ENCODE measurements at places on chromosomes 4 and X.

DNA sequence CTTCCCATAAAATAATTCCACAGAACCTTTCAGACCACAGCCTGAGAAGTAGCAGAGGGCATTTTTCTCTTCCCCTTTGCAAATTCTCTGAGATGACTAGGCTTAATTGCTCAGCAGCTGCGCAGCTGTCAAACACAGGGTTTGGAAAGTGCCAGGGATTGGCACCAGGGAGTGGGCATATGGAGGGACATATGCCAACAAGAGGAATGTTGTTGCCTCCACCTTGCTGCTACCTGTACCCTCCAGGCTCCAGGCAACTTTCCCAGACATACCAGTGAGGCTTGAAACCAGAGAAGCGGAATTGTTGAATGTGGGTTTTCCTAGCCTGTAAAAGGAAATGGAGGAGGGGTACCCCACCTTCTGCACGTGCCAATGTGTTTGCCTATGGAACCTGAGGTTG, 256.2 kb upstream of the GPR101 start:
- DNase-seq: no peak

GRCh38 chrX:20263474-20263873, 3.2 kb downstream of the RPS6KA3 start:
- no peak for DNase-seq

- DNase-seq: no peak
Measured at GRCh38 chr4:92270908-92271307, 32.9 kb upstream of the GRID2 start.

- no peak for DNase-seq
Measured at GRCh38 chr4:6806924-6807626, 24.5 kb downstream of the KIAA0232 start.

DNA sequence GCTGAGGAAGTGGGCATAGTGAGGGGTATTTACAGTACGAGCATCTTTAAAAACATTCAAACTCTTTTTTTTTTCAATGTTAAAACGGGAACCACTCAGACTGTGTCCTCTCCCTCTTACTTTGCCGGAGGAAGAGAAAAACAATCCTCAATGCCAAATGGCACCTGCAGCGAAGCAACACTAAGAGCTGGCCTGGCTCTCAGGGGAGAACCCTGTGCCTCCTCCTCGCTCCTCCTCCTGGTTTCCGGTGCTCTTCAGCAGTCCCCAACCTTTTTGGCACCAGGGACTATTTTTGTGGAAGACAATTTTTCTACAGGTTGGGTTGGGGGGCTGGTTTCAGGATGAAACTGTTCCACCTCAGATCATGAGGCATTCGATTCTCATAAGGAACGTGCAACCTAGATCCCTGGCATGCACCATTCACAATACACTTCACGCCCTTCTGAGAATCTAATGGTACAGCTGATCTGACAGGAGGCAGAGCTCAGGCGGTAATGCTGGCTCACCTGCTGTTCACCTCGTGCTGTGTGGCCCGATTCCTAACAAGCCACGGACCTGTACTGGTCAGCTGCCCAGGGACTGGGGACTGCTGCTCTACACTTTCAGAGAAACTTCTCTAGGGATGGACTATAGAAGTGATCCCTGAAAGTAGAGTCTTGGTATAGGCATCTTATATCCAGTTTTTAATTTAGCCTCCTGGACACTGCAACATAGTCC, 404.1 kb downstream of the RAPGEF2 start:
- no peak for DNase-seq

- peak; percentile 30 for DNase-seq
Measured at GRCh38 chr4:2712261-2712842, 43.8 kb downstream of the TNIP2 start.

DNA sequence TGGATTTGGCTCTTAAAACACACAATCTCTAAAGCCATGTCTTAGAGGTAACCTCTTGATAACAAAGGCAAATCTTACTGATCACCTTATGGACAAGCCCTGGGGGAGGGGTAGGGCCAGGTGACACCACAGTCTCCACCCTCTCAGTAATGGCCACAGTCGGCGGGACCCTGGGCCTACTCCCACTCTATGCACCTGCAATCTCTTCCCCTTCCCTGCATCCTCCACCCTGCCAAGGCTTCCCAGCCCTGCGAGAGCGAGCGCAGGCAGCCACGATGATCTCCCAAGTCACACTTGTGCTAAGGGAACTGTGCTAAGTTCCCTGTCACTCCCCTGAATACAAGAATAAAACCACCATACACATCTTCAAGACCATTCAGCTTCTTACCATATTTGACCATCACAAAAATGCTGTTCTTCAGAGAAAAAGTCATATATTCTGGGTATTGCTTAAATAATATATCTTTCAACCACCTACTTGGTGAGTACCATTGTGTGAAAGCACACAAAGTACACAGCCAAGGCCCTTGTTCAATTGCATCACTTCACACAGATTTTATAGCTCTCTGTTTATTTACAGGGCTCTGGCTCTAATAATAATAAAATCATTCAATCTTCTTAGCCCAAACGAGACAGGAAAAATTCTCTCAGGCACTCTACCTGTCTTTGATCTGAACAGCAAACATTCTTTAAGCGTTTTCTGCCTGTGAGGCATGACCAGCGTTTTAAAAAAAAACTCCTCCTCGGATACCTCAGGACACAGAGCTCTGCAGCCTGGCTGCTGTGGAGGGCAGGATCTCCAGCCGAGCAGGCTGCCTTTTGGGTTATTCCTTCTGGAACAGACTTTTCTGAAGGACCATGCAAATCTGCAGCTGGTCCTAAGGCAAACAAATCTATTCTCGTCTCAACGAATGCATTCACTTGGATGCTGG, 115.7 kb upstream of the MAP3K15 start:
- DNase-seq: no peak

- DNase-seq: peak; percentile 43
Measured at GRCh38 chrX:63275127-63275526, 76.0 kb downstream of the SPIN4 start.

DNA sequence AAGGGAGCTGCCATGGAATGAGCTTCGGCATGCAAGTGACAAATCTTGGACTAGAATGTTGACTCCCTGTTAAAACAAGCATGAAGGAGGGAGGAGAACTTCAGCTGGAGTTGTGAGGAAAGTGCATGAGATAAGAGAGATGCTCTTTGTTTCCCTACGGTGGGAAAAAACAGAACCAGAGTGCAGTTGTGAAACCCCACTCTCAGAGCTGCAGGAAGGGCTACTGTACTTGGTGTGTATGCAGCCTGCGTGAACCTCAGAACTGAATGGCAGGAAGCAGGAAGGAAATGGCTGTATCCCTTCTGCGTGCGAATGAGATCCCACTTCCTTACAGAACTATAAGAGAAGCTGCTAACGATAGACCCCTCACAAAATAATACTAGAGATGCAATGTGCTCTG, 57.2 kb downstream of the EGF start:
- DNase-seq: no peak

- DNase-seq: no peak
Measured at GRCh38 chrX:109728173-109728535, 4.9 kb downstream of the ACSL4 start.

DNA sequence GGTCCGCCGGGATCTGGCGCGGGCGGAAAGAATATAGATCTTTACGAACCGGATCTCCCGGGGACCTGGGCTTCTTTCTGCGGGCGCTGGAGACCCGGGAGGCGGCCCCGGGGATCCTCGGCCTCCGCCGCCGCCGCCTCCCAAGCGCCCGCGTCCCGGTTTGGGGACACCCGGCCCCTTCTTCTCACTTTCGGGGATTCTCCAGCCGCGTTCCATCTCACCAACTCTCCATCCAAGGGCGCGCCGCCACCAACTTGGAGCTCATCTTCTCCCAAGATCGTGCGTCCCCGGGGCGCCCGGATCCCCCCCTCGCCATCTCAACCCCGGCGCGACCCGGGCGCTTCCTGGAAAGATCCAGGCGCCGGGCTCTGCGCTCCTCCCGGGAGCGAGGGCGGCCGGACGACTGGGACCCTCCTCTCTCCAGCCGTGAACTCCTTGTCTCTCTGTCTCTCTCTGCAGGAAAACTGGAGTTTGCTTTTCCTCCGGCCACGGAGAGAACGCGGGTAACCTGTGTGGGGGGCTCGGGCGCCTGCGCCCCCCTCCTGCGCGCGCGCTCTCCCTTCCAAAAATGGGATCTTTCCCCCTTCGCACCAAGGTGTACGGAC, 482 bp upstream of the SHOX start:
- peak; percentile 22 for DNase-seq

GRCh38 chr4:37763831-37764230, 62.7 kb upstream of the PGM2 start:
- no peak for DNase-seq

DNA sequence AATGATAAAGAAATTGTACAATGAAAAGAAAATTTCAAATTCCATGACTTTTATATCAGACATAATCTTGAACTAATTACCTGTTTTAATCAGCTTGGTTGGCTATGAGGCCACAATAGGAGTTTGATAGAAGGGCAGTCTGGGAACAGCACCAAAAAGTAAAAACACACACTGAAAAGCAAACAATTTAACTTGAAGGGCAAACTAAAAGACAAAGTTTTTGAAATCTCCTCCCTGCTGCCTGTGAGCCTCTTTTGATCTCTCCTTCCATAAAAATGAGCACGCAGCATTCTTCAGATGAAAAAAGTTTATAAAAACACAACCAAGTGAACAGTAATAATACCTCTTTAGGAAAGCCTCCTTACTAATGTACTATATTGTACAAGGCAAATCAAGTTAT, 8.1 kb downstream of the ODAM start:
- no peak for DNase-seq

- no peak for DNase-seq
Measured at GRCh38 chr4:141142423-141142822, 9.2 kb upstream of the RNF150 start.

GRCh38 chr4:95545546-95545945, 3.2 kb downstream of the UNC5C start:
- no peak for DNase-seq

GRCh38 chrX:136246201-136246600, 5.0 kb downstream of the MAP7D3 start:
- no peak for DNase-seq
